Stimulated activated CD8-positive, alpha-beta memory T cell treated with anti-CD3 and anti-CD28 coated beads, Interleukin-7, amount 100 ng/mL, for 48 hours (primary cell): ENCODE measurements at places on chromosomes 13 and 19.

DNA sequence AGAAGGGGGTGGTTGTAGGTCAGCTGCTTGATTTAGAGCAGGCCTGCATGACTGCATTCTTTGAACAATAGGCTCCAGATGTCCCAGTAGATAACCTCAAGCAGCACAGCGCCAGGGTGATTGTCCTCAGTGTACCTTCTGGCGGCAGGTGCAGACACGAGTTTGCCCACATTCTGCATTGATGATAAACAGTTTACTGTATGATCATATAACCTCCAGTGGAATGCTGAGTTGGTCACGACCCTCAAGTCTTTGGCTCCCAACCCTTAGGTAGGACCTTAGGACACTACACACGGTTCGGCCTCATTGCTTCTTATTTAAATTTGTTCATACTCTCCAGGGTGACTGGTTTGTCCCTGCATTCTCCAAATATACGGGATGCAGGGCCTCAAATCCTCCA lies 12.2 kb downstream of the ZNF439 start:
- no peak for DNase-seq

- DNase-seq = no peak
Observed at GRCh38 chr13:59269476-59269875, 894.3 kb downstream of the DIAPH3 start.

DNA sequence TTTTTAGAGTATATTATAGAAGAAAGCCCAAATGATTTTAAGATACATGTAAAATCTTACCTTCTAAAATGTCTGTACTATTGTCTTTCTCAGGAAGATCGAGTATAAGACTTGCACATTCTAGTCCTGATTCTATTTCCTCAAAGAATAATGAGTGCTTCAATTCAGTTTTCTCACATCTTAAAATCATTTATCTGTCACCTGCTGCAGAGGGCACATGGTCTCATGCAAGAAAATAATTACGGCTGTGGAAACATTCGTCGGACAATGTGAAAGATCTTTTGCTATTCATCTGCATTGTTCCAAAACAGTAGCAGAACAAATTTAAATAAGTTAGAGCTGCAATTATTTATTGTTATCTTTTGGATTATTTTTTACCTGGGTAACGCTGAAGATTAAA lies 1403.5 kb downstream of the PCDH9 start:
- no peak for DNase-seq

DNA sequence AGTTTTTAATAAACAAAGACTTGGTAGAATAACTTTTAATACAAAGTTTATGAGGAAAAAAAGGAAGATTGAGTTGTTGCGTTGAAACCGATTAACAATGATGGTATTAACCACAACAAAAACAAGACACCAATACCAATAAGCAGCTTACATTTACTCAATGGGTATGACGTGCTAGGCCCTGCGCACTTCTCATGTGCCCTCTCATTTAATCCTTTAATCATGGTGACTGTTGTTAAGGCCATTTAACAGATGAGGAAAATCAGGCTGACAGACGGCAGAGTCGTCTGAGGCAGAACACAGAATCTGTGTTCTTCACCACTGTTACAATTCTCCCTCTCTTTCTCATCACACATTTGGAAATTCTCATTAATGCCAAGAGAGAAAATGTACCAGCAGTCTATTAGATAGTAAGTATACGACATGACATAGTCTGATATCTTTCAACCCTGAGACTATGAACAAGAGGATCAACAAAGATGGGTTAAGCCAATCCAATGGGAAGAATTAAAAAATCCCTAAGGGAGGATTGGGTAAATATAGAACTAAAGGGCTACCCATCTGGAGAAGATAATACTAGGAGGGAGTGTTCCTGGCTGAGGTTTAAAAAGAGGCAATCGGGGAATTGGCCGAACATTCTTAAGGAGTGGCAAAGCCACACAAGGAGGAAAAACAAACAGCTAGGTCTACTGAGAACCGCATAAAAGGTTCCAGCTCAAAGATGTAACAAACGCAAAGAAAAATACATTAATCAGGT lies 54.0 kb downstream of the DOCK9 start:
- DNase-seq = no peak

- DNase-seq = no peak
Observed at GRCh38 chr19:33446330-33447293, 73.1 kb downstream of the CEBPG start.

- no peak for DNase-seq
Observed at GRCh38 chr19:55678121-55678671, 3.2 kb downstream of the EPN1 start.

- DNase-seq = no peak
Observed at GRCh38 chr19:34017024-34017423, 155.3 kb upstream of the LSM14A start.

DNA sequence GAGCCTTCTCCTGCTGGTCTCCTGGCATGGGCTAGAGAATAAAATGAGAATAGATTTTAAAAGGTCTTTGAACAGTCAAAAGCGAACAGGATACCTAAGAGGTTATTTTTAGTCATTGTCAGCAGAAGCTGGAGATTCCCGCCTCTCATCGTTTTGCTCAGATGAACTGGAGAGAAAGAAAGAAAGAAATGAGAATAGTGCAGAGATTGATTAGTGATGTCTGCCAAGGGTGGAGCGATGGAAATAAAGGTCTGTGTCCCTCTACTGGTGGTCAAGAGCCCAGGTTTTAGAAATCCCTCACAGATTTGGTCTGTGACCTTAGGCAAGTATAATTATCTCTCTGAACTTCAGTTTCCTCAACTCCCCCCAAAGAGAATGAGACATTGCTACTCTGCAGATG lies 5.3 kb downstream of the NCAN start:
- no peak for DNase-seq

- DNase-seq = no peak
Observed at GRCh38 chr19:48975947-48976847, 11.1 kb downstream of the FTL start.

DNA sequence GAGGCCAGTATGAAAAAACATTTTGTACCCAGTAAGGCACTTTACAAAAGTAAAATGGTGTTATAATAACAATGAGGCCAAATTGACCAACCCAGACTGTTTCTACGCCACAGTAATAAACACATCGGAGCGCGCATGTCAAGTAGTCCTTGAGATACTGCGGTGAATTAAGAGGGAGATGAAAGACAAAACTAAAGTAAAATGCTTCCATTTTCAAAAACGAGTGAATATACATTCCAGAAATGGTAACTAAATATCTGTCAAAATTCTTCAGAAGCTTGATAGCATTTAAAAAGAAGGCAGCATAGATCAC lies 19.0 kb downstream of the N4BP2L1 start:
- no peak for DNase-seq

- DNase-seq = no peak
Observed at GRCh38 chr13:60402022-60402421, 5.0 kb downstream of the TDRD3 start.

GRCh38 chr13:34620074-34620850 lies 321.8 kb upstream of the NBEA start:
- DNase-seq = no peak

DNA sequence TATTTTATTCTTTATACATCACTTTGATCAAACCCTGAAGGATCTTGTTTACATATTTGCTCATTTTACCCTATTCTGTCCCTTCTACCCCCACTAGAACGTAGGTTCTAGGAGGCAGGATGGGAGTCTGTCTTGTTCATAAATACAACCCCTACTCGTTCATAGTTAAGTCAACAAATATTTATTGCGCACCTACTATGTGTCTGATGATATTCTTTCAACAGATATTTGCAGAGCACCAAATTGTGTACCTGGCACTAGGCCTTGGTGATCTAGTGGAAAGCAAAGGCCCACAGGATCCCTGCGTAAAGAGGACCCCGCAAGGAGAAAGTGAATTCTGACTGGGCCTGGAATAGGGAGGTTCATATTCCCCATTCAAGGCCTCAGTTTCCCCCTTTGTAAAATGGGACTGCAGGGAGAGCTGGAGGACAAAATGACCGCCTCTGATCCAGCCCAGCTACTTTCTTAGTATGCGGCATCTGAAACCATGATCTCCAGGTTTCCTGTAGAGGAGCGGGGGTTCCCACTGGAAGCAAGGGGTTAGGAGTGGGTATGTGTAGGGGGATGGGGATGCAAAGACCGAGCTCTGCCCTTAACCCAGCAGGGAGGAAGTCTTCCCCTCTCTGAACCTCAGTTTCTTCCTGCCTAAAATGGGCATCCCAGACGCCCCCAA lies 534 bp upstream of the GEMIN7 start:
- DNase-seq = no peak

DNA sequence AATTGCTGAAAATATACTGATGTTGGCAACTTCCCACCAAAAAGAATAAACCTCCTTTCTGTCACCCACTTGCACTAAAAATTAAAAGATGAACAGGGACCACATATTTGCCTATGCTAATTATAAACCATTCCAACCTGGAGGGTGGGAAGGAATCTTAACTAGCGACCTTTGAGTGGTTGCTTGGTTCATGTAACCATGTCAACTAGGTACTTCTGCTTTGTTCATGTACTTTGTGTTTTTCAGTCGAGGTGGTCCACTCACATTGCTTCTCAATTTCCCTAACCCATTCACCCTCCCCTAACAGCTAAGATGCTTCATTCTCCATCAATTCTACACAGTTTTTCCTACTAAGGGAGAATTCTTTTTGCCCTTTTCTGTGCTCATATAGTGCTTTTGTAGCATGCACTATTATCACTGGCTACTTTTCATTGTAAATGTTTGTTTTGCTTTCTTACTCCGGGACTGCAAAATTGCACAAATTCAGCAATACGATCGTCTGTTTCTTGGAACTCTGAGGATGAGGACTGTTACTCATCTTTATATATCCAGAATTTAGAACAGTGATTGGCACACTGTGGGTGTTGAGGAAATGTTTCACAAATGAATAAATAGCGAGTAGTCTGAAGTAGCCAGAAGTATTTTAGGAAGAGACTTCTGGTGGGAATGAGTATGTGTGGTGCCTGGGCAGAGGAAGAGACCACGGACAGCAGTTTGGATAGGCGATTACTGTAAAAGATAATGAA lies 187.5 kb downstream of the GPC6 start:
- no peak for DNase-seq

GRCh38 chr19:23055946-23056345 lies 53.0 kb upstream of the ZNF728 start:
- DNase-seq = no peak

DNA sequence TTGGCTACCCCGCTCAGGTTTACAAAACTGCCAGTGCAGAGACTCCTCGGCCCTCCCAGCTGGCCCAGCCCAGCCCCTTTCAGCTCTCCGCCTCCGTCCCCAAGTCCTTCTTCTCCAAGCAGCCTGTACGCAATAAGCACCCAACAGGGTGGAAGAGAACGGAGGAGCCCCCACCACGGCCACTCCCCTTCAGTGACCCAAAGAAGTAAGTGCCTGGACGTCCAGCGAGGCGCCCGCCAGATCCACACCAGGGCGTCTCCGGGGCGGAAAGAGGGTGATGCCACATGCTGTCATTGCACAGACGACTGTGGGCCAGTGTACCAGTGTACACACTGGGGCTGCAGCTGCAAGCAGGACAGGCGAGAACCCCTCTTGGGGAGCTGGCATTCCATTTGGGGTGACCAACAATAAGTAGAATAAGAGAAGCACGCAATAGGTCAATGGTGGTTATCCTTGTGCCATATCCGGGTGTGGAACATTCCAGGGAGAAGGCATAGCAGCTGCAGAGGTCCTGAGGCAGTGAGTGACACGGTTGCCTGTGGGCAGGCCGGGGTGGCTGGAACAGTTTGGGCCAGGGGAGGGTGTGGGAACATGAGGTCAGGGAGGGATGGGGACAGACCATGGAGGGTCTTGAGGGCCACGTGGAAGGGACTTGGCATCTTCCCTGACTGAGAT lies 41.3 kb downstream of the DPF1 start:
- no peak for DNase-seq

DNA sequence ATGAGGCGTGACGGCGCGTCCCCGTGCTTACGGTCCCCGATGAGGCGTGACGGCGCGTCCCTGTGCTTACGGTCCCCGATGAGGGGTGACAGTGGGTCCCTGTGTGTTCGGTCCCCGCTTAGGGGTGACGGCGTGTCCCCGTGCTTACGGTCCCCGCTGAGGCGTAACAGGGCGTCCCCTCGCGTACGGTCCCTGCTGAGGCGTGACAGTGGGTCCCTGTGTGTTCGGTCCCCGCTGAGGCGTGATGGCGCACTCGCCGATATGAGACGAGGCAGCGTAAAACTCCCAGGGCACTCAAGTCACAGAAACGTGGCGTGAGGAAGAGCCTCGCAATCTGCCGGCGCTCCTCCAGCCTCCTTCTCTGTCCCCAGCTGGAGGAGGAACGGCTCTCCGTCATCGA lies 20.9 kb downstream of the CFAP97D2 start:
- DNase-seq = no peak

- DNase-seq = peak; percentile 85
Observed at GRCh38 chr13:30306762-30307193, 573 bp downstream of the KATNAL1 start.

DNA sequence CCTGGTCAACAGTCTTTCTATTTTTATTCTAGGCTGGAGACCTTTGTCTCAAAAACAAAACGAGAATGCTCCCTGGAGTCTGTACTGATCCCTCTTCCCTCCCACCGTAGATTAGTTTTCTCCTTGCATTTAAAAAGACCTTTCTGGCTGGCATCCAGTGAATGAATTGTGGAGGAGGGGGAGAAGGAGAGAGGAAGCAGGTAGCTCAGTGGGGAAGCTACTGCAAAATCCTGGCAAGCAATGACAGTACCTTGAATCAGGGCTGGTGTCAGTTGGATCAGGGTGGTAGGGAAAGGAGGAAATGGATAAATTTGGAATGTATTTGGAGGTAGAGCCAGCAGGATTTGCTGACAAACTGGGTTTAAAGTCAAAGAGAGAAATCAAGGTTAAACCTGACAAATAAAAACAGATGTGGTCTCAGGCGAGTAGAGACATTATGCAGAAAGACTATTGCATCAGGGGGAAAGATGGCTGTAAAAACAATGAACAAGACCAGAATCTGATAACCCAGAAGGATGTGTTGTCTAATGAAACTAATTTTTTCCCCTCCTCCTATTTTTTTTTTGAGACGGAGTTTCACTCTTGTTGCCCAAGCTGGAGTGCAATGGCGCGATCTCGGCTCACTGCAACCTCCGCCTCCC lies 3.5 kb upstream of the CYP2S1 start:
- no peak for DNase-seq

- no peak for DNase-seq
Observed at GRCh38 chr13:79171141-79172061, 234.7 kb downstream of the RBM26 start.

DNA sequence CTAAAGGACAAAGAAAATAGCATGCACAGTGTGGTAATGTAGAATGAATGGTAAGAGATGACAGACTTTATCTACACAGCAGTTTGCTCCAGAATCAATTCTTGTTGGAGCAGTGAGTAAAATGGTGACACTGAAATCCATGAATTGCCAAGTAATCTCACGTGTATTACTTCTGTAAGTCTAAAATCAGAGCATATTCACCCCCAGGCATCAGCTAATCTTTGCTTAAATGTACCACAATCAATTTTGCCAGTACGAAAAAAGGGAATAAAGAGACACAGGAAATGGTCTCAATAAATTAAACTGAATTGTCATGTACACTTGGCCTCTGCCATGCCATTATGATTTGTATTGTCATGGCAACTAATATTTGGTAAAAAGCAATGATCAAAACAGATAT lies 294.2 kb downstream of the PCDH17 start:
- DNase-seq = no peak

- no peak for DNase-seq
Observed at GRCh38 chr13:41145136-41145908, 12.7 kb upstream of the KBTBD6 start.

GRCh38 chr13:46587807-46588418 lies 34.9 kb downstream of the LRCH1 start:
- DNase-seq = no peak

GRCh38 chr13:32045982-32046785 lies 14.6 kb downstream of the FRY start:
- no peak for DNase-seq
